Transverse colon (tissue), 4 donors: ENCODE measurements at places on chromosomes 13 and 19. TPM values are rescaled to one million over a fixed set of nuclear protein-coding genes. Genes with fewer than 3 reads are reported as not detected.

Gene FGF9
- total RNA-seq, result 0.27 TPM

Gene MADCAM1
- total RNA-seq, result 0.68 TPM

Gene PEG3
- 4.1 TPM for total RNA-seq

Gene IL12RB1
- total RNA-seq, result not detected

Gene SEMA6B
- 1.2 TPM for total RNA-seq

Gene ZNF841
- 21.7 TPM for total RNA-seq

- H3K36me3 ChIP-seq, result no peaks in the 10 kb centered on the region
- no peaks in the 10 kb centered on the region for H3K4me1 ChIP-seq
- DNase-seq, result no peak
- no peak overlapping the region for H3K4me3 ChIP-seq
Observed at GRCh38 chr19:24159707-24160106, 72.7 kb downstream of the ZNF254 start.

DNA sequence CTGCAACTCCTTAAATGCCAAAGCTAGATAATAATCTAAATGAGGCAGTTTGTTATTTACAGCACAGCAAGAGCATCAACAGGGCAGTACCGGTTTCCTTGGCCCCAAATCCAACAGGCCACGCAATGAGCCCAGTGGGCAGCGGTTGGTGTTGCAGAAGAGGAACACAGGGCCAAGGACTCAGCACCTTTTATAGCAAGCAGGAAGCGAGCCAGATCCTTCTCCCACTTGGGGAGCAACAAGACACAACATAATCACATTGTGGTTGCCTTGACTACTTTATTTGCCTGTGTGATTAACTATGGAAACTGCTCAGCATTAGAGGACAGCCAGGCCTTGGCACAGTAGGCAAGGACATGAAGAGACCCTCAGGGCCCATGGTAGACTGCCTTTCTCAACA is 67.1 kb upstream of the HTR2A start:
- H3K4me3 ChIP-seq, result no peak overlapping the region
- no peaks in the 10 kb centered on the region for H3K4me1 ChIP-seq
- DNase-seq, result no peak
- no peak overlapping the region for H3K27ac ChIP-seq
- H3K36me3 ChIP-seq, result no peaks in the 10 kb centered on the region

GRCh38 chr13:114324334-114324733 is 10.0 kb downstream of the CHAMP1 start:
- DNase-seq, result no peak
- peaks cover 38% of the 10 kb centered on the region for H3K36me3 ChIP-seq
- H3K27ac ChIP-seq, result no peak overlapping the region
- H3K4me3 ChIP-seq, result no peak overlapping the region
- H3K4me1 ChIP-seq, result peaks cover 9% of the 10 kb centered on the region

- no peak overlapping the region for H3K4me3 ChIP-seq
- no peak overlapping the region for H3K27ac ChIP-seq
- no peaks in the 10 kb centered on the region for H3K4me1 ChIP-seq
- no peak for DNase-seq
Observed at GRCh38 chr13:80669112-80669511, 328.2 kb upstream of the SPRY2 start.

DNA sequence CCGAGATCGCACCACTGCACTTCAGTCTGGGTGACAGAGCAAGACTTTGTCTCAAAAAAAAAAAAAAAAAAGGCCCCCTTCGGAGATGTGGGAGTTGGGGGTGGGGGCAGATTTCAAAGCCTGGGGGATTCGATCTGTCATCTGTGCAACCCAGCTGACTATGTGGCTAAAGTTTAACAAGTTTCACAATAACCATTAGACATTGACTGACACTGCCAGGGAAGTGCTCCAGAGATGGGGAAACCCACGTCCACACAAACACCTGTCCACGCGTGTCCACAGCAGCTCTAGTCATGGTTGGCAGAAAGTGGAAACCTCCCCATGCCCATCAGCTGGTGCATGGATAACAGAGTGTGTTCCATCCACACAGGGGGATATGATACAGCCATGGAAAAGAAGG is 37.6 kb upstream of the HOMER3 start:
- H3K36me3 ChIP-seq, result no peaks in the 10 kb centered on the region
- no peak overlapping the region for H3K4me3 ChIP-seq
- no peak for DNase-seq
- peaks cover 14% of the 10 kb centered on the region for H3K27me3 ChIP-seq

DNA sequence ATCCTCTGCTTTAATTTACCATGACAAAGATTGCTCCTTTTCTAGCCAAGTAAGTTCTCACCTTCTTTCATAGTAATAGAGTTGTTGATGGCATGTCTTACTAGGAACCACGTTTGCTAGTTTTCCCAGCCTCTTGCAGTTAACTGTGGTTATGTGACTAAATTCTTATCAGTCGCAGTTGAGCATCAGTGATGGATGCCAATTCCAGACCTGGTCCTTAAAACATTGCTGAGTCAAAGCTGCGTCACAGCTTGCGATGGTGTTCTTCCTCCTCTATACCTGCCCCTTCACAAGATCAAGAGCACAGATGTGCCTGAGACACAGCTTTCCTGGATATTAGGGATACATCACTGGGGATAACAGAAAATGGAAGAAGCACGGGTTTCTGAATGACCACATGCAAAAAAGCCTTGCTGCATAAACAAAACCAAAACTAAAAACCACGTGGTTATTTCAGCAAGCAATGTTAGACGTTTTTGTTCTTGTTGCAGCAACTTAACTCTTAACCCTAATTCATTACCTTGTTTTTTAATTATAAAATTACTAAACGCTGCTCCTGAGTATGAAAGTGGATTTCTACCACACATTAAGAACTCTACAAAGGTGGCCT is 97.6 kb upstream of the DACH1 start:
- H3K4me1 ChIP-seq, result no peaks in the 10 kb centered on the region
- H3K27me3 ChIP-seq, result no peaks in the 10 kb centered on the region
- no peak overlapping the region for H3K27ac ChIP-seq
- DNase-seq, result no peak
- no peaks in the 10 kb centered on the region for H3K36me3 ChIP-seq
- no peak overlapping the region for H3K4me3 ChIP-seq

DNA sequence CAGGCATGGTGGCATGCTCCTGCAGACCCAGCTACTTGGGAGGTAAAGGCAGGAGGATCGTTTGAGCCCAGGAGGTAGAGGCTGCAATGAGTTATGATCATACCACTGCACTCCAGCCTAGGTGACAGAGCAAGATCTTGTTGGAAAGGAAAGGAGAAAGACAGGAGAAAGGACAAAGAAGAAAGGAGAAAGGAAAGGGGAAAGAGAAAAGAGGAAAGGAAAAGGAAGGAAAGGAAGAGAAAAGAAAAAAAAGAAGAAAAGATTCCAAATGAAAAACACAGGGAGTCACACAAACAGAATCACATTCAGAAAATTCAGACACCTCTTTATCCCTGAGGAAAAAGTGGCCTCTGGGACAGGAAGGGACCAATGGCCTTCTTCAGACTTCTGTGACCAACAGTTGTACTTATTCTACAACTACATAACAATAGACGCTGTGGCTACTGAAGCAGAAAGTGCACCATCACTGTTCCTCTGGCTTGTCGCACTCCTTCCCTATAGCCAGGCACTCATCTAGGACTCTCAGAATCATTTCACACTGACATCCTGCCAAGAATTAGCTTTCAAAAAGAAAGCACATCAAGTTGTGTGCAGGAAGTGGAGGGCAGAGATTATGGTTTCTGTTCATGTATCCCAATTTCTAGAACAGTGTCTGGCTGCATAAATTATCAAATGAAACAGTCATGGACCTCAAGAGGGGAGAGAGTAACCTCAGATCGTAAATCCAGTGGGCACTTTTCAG is 5.9 kb downstream of the MTMR6 start:
- H3K4me3 ChIP-seq, result no peak overlapping the region
- H3K27ac ChIP-seq, result no peak overlapping the region
- no peak for DNase-seq
- H3K4me1 ChIP-seq, result peaks cover 4% of the 10 kb centered on the region

GRCh38 chr13:95260031-95260525 is 41.2 kb downstream of the ABCC4 start:
- H3K4me3 ChIP-seq, result no peak overlapping the region
- H3K27me3 ChIP-seq, result no peaks in the 10 kb centered on the region
- no peaks in the 10 kb centered on the region for H3K4me1 ChIP-seq
- H3K27ac ChIP-seq, result no peak overlapping the region
- no peak for DNase-seq

- no peaks in the 10 kb centered on the region for H3K36me3 ChIP-seq
- no peak overlapping the region for H3K27ac ChIP-seq
- H3K27me3 ChIP-seq, result no peaks in the 10 kb centered on the region
Observed at GRCh38 chr13:80979035-80979641, 638.2 kb upstream of the SPRY2 start.

- no peaks in the 10 kb centered on the region for H3K4me1 ChIP-seq
- no peak overlapping the region for H3K27ac ChIP-seq
- DNase-seq, result no peak
- H3K36me3 ChIP-seq, result no peaks in the 10 kb centered on the region
Observed at GRCh38 chr13:105847527-105848291, 687.8 kb downstream of the EFNB2 start.

DNA sequence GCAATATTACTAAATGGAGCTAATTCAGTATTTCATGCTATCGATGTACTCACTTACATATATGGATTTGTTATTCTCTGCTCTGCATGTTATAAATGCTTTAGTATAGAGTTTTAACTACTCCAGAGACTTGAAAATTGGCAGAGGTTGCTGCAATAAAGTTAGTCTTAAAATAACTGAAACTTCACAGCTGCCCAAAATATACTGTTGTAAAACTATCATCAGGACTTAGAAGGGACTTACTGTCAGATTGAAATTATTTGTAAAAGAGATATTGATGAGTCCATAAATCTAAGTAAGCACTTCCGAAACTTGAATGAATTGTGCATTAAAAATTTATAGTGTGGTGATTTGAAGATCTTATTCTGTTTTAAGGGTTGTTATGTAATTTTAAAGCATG is 1178.2 kb upstream of the PCDH20 start:
- H3K4me1 ChIP-seq, result no peaks in the 10 kb centered on the region
- H3K27ac ChIP-seq, result no peak overlapping the region
- H3K36me3 ChIP-seq, result no peaks in the 10 kb centered on the region
- no peak overlapping the region for H3K4me3 ChIP-seq

DNA sequence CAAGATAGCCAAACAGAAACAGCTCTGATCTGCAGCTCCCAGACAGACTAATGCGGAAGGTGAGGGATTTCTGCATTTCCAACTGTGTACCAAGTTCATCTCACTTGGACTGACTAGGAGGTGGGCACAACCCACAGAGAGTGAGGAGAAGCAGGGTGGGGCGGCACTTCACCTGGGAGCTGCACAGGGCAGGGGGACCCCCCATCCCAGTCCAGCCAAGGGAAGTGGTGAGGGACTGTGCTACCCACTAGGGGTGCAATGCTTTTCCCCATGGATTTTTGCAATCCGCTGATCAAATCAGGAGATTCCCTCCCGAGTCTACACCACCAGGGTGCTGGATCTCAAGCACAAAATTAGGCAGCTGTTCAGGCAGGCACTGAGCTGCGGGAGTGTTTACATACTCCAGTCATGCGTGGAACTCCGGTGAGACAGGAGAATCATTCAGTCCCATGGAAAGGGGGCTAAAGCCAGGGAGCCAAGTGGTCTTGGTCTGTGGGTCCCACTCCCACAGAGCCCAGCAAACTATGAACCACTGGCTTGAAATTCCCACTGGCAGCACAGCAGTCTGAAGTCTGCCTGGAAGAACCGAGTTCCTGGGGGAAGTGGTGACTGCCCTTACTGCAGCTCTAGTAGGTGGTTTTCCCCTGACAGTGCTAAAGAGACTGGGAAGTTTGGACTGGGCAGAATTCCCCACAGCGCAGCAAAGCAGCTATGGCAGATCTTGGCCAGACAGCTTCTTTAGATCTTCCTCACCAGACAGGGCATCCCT is 85.1 kb upstream of the UFM1 start:
- H3K4me3 ChIP-seq, result no peak overlapping the region
- H3K27ac ChIP-seq, result no peak overlapping the region
- H3K4me1 ChIP-seq, result no peaks in the 10 kb centered on the region
- H3K36me3 ChIP-seq, result no peaks in the 10 kb centered on the region
